ENCODE measurements at places on chromosomes 16 and 17. TPM values are rescaled to one million over a fixed set of nuclear protein-coding genes. Genes with fewer than 3 reads are reported as not detected.

GRCh38 chr17:34269969-34270368 lies at the start of gene CCL7:
TSS of gene CCL7 (plus strand) at chr17:34270221. CDS start at chr17:34270291, 70 bp downstream.
- H3K4me1 ChIP-seq = peaks cover 9% of the 10 kb centered on the region
- DNase-seq = no peak
- H3K36me3 ChIP-seq = no peaks in the 10 kb centered on the region

GRCh38 chr17:31523862-31524730 lies 132.6 kb downstream of the RAB11FIP4 start:
- H3K36me3 ChIP-seq = no peaks in the 10 kb centered on the region
- DNase-seq = peak; percentile 66
- H3K27me3 ChIP-seq = no peaks in the 10 kb centered on the region
- no peak overlapping the region for H3K4me3 ChIP-seq
- H3K4me1 ChIP-seq = peaks cover 16% of the 10 kb centered on the region

DNA sequence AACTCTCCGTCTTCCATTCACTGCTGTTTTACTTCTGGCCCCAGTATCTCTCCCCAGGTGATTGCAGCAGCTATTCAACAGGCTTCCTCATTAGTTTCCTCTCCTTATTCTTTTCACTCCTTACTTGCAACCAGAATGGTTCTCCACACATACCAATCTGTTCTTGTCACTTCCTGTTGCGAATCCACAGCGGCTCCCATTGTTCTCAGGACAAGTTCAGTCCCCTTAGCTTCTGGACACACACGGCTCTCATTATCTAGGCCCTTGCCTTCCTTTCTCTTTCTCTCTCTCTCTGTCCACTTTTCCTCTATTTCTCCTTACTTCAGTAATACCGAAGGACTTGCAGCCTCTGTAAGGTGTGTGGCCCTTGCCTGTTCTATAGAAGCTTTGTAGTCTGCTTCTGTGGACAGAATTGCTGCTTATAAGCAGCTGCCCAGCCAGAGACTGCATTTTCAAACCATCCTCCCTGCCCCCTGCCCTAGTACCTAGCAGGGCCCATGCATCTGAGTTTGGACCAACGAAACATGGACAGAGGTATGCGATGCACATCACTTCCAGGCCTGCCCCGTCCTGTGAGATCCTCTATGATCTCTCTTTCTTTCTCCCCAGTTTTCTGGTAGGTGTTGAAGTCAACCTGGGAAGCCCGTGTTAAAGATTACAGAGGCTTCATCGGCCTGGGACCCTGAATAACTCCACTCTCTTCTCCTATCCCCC lies 45.7 kb downstream of the VAT1L start:
- H3K27ac ChIP-seq = no peak overlapping the region
- DNase-seq = no peak
- H3K4me1 ChIP-seq = no peaks in the 10 kb centered on the region
- H3K36me3 ChIP-seq = no peaks in the 10 kb centered on the region
- H3K27me3 ChIP-seq = no peaks in the 10 kb centered on the region

- no peaks in the 10 kb centered on the region for H3K27me3 ChIP-seq
- peak overlapping the region; percentile 90 for H3K27ac ChIP-seq
- H3K36me3 ChIP-seq = peaks cover 10% of the 10 kb centered on the region
- DNase-seq = no peak
- H3K4me3 ChIP-seq = no peak overlapping the region
- H3K4me1 ChIP-seq = peaks cover 43% of the 10 kb centered on the region
These were observed 160.2 kb upstream of the CHMP6 start for GRCh38 chr17:80831491-80831890.

DNA sequence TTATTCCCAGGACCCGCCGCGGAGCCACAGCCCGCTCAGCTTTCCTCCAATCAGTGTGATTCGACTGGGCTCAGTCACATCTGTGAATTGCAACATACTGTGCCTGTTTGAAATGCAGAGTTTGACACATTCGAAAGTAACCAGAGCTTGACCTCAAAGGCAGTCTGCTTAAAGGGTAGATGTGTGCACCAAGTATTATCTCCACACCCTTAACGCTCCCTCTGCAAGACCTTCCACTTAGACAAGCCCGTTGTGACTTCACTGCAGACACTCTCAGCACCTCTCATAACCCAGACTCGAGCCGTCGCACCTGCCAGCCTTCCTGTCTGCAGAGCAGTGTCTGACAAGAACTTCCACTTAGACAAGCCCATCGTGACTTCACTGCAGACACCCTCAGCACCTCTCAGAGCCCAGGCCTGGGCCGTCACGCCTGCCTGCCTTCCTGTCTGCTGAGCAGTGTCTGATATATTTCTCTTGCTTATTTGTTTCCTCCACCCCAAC lies 3.7 kb downstream of the KLHDC4 start:
- H3K36me3 ChIP-seq = peaks cover 20% of the 10 kb centered on the region
- H3K4me3 ChIP-seq = no peak overlapping the region
- DNase-seq = no peak
- peaks cover 13% of the 10 kb centered on the region for H3K4me1 ChIP-seq
- H3K27me3 ChIP-seq = no peaks in the 10 kb centered on the region
- H3K27ac ChIP-seq = no peak overlapping the region

DNA sequence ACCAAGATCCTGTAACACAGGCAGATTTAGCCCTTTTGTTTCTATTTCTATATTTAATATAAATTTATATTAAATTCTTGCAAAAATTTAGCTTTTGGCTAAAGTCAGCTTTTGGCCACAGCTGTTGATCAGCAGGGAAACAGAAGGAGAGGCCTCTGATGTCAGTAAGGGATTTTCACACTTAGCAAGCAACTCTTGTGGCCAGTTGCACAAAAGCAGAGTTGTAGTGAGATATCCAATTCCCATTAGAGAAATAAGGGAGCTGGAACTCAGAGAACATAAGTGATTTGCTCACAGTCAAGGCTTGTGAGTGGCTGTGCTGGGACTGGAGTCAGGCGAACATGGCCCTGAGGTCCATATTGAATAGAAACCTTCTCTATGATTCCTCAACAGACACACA lies 16.7 kb upstream of the HEATR6 start:
- no peak overlapping the region for H3K27ac ChIP-seq
- peaks cover 29% of the 10 kb centered on the region for H3K4me1 ChIP-seq
- H3K36me3 ChIP-seq = no peaks in the 10 kb centered on the region
- peak; percentile 58 for DNase-seq
- H3K4me3 ChIP-seq = no peak overlapping the region

Gene HS3ST3A1
- total RNA-seq = 7.1 TPM

Gene TVP23B
- 59.7 TPM for total RNA-seq

Gene KRTAP9-2
- not detected for total RNA-seq

Gene NOG
- 1.2 TPM for total RNA-seq

Gene SCNN1B
- not detected for total RNA-seq

Gene CACNG3
- not detected for total RNA-seq

Data from osteoblast (primary cell).